NCI-H510A (cell line): ENCODE measurements at places on chromosomes 7 and 10.
A peak's percentile ranks its signal among the peaks of the same experiment; 100 is the strongest.

- DNase-seq, result no peak
Observed at GRCh38 chr10:76540331-76540730, 1097.3 kb downstream of the KCNMA1 start.

GRCh38 chr7:336810-337566, 47.0 kb downstream of the FOXL3 start:
- no peak for DNase-seq

GRCh38 chr7:12524794-12525386, 45.6 kb upstream of the SCIN start:
- peak; percentile 1 for DNase-seq

DNA sequence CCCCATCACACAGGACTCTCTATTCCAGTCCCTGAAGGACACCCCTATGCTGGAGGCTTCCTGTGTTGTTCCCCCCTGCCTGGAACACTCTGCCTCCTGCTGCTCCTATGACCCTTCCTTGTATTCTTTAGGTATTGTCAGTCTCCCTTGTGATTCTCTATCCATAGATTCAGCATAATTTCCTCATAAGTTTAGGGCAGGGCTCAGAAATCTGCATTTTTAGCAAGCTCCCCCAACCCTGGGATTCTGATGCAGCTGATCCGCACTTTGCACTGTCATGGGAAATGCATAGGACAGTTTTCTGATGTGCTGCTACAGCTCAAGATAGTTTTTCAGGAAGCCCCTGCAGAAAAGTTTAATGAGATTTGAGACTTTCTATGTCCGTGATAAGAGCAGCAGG, 79.9 kb downstream of the ADRA2A start:
- DNase-seq, result no peak

DNA sequence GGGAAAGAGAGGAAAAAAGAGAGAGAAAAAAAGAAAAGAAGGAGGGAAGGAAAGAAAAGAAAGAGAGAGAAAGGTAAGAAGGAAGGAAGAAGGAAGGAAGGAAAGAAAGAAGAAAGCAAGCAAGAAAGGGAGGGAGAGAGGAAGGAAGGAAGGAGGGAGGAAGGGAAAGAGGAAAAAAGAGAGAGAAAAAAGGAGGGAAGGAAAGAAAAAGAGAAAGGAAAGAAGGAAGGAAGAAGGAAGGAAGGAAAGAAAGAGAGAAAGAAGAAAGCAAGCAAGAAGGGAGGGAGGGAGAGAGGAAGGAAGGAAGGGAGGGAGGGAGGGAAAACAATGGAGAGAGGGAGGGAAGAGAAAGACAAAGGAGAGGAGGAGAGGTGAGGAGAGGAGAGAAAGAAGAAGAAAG, 135.3 kb downstream of the HECW1 start:
- DNase-seq, result no peak

- DNase-seq, result no peak
Observed at GRCh38 chr10:26025523-26025922, 91.5 kb downstream of the MYO3A start.

DNA sequence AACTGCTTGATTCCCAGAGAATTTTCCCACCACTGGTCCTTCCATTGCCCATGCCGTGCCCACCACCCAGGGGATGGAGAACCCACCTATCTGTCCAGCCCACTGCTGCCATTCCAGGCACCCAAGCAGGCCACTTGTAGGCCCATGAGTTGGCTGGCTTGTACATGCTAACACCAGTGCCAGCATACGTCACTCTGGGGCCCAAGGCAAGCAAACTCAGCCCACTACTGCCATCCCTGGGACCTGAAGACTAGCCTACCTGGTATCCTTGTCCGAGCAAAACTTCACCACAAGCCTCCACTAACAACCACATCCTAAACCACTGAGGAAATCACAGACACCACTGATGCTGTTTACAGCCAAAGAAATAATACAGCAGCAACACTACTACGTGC, 44.7 kb upstream of the CDK6 start:
- DNase-seq, result no peak

- no peak for DNase-seq
Observed at GRCh38 chr7:24730018-24730369, 27.3 kb downstream of the GSDME start.

DNA sequence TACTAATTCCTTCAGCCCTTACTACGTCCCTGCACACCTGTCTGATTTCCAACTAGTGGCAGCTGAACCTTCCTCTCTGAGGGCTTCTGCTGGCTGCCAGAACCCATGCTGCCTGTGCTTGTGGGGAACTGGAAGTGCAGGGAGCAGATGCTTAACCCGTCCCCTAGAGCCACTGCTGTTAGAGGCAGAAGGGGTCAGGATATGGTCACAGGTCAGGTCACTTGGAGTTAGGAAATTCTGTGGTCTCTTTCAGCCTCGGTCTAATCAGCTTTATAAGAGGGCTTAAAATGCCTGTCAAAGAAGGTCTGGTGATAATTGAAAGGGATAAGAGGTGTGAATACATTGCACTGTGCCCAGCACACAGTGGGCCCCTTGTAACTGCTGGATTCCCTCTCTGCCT, 82.0 kb downstream of the PLPP4 start:
- DNase-seq, result no peak

DNA sequence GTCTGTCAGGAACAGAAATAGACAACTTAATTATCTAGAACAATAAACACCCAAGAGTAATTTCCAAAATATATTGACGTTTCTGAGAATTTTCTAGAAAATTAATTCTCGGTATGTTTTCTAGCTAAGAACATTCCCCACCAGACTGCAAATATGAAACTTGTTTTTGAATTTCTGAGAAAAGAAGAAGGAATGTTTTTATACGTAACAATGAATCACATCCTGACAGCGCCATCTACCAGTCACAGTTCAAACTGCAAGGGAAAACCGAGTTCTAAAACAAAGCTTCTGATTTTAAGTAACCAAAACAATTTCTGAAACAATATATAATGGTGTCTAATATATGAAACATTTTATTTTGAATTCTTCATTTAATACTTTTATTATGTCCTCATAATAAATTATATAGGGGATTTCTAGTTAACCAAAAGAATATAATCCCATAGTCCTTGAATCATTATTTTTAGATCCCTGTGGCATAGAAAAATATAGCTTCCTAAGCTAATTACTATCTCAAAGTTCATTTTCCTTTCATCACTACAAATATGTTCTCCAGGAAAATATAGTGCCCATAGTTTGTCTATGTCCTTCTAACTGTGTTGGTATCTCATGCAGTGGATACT, 34.5 kb upstream of the MEOX2 start:
- DNase-seq, result no peak

- DNase-seq, result no peak
Observed at GRCh38 chr10:102865620-102866019, 3.6 kb upstream of the AS3MT start.

- no peak for DNase-seq
Observed at GRCh38 chr7:64951250-64951848, 39.5 kb downstream of the ZNF117 start.

- no peak for DNase-seq
Observed at GRCh38 chr7:68862736-68863135, 735.5 kb upstream of the AUTS2 start.

DNA sequence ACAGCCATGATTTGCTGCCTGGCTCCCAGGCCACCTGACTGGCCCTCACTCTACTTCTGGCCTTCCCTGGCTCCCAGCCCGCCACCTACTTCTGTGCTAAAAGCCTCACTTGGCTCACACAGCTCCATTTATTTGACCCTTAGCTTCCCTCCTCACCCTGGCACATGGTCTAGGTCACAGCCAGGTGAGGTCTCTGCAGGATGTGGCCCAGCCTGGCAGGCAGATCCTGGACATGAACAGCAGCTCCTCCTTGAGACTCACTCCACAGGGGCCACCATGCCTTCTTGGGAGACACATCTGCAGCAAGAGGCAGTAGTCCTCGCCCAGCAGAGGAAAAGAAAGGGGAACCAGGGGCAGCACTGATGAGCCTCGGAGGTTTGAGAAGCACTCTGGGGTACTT, 64.6 kb downstream of the GRID1 start:
- no peak for DNase-seq

DNA sequence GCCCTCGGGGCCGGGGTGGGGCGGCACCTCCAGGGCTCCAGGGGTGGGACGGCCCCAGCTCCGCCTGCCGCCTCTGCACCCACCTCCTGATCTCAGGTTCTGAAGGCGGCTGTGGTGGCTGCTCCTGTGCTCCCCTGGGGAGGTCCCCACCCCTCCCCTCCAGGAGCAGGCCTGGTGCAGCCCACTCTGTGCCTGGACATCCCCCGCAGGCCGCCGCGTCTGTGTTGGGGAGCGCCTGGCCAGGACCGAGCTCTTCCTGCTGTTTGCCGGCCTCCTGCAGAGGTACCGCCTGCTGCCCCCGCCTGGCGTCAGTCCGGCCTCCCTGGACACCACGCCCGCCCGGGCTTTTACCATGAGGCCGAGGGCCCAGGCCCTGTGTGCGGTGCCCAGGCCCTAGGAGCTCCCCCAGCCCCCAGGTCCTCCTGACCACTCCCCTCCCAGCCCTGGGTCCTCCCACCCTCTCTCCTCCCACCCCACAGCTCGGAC, 5.5 kb downstream of the CYP2W1 start:
- DNase-seq, result no peak

DNA sequence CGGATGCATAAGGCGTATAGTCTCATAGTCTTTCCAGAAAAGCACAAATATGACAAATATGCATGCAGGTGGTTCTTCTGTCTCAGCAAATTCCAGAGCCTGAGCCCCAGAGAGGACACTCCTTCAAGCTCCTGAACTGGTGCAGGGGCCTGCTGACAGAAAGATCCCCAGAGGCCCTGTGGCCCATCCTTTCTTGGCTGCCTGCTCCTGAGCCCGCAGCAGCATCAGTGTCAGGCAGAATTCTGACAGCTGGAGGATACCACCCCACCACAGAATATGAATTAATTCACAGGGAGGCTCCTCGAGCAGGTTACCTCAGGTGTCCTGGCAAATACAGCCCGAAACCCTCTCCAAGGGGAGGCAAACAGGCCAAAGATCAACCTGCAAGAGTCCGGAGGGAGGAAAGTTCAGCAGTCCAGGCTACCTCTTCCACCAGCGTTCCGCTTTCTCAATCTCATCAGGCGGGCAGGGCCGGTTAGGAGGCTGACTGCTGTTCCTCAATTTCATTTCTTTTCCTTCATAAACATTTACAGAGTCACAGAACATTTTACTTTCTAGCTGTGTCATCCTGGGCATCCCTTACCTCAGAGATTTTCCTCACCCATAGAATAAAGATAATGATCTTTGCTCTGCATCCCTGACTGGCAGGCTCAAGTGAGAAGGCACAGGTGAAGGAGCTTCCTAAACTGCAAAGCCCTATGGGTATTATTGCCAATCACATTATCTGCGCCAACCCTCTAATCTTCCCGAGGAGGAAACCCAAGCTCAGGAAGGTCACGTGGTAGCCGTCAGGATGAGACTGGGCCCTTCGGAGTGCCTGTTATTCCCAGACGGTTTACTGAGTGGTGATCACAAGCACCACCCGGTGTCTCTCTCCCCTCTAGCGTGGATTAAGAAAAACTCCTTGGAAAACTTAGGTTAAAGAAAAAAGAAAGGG, 1.4 kb downstream of the DNAJB12 start:
- no peak for DNase-seq

GRCh38 chr7:139783647-139784385, 6.0 kb upstream of the HIPK2 start:
- DNase-seq, result no peak

DNA sequence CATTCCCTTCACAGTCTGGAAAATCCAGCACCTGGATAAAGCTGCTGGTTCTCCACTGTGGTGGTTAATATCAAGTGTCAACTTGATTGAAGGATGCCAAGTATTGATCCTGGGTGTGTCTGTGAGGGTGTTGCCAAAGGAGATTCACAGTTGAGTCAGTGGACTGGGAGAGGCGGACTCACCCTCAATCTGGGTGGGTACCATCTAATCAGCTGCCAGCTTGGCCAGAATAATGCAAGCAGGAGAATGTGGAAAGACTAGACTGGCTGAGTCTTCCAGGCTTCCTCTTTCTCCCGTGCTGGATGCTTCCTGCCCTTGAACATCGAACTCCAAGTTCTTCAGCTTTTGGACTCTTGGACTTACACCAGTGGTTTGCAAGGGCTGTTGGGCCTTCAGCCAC, 48.4 kb downstream of the C10orf143 start:
- no peak for DNase-seq

GRCh38 chr7:47852330-47853245, 95.7 kb downstream of the PKD1L1 start:
- no peak for DNase-seq

GRCh38 chr7:126450269-126450671, 802.5 kb downstream of the GRM8 start:
- no peak for DNase-seq

GRCh38 chr7:102874166-102874829, 38.5 kb upstream of the LRRC17 start:
- DNase-seq, result no peak

DNA sequence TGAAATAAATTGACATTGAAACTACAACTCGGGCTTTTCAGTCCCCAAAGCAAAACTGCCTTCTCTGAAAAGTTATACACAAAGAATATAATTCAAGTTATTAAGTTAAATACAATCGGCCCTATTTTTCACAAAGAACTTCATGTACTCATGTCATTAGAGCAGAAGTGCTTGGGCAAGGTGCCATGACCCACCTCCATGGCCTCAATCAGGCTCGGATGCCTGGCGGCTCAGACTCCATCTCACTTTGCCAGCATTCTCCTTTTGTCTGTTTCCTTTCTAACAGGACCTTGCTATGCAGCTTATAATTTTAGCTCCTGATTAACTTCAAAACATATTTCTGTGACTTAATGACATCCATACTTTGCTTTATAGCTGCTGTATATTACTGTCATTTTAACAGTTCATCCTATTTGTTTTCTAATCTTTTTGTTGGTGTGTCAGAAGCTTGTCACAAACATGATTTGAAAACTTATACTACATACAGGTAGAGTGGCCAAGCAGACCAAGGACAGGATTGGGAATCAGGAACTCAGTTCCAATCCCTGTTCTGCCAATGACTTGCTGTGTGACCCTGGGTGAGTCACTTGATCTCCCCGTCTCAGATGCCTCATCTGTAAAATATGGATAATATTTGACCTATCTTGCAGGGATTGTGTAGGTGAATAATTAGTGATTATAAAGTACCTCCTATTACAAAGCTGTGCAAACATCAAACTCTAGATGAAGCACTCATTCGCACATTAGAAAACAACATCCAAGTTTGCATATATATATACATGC, 60.8 kb upstream of the ITGA8 start:
- no peak for DNase-seq

GRCh38 chr7:38546763-38547162, 84.4 kb downstream of the AMPH start:
- DNase-seq, result no peak

- DNase-seq, result no peak
Observed at GRCh38 chr10:31528831-31529230, 209.8 kb downstream of the ZEB1 start.

DNA sequence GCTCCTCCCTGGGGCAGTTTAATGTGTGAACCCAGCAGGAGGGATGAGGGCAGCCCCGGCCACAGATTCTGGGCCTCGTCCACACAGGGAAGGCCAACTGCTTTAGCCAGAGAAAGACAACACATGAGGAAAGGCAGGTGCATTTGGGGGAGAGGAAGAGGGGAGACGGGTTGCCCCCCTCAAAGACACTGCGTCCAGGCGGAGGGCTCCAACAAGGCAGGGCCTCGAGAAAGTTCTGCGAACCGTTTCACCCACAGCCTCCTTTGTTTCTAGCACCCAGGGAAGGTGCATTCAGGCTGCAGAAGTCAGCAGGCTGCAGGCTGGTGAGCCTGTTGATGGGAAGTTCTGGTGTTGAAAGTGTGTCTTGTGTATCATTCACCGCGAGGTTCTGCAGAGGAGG, 10.1 kb downstream of the FOXL3 start:
- DNase-seq, result no peak

- DNase-seq, result no peak
Observed at GRCh38 chr7:36346260-36346831, 43.3 kb upstream of the ANLN start.

GRCh38 chr7:2007551-2007950, 225.2 kb downstream of the MAD1L1 start:
- no peak for DNase-seq

- no peak for DNase-seq
Observed at GRCh38 chr7:131608116-131608500, 51.7 kb upstream of the PODXL start.
